ENCODE measurements at places on chromosomes 4 and X.
A peak's percentile ranks its signal among the peaks of the same experiment; 100 is the strongest.

DNA sequence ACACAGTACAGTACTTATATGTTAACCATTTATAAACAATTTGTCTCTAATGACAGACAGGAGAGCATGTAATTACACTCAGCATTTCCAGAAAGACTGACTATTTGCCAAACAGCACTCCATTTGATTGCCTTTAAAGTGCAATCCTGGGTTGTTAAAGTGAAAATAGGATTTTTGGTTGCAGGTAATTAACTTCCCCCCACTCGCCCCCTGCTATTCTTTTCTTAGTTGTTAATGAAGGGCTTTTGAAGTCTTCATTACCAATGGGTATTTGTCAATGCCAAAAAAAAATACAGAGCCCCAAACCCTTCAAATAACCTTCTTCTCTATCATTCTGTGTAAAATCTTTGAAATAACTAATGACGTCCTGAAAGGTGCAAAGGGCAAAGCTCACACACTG is 825.6 kb downstream of the STPG2 start:
- DNase-seq: no peak

DNA sequence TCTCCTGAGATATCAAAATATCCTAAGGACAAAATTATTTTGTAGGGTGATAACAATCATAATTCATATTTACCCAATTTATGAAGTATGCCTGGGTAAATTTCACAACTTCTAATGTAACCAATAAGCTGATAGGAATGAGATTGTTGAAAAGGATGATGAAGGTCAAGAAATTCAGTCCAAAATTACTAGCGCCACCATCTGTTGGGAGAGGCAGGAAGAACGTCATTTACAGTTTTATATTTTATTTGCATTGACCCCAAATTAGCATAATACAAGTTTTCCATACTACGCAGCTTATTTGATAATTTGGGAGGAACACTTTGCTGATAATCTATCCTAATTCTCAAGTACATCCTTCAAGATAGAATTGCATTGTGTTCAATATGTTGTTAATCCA is 78.7 kb downstream of the ATP8A1 start:
- DNase-seq: no peak

- peak; percentile 72 for DNase-seq
Observed at GRCh38 chrX:40644176-40644575, 3.2 kb downstream of the CXorf38 start.

GRCh38 chr4:113687067-113687718 is 74.3 kb downstream of the CAMK2D start:
- peak; percentile 59 for DNase-seq

- no peak for DNase-seq
Observed at GRCh38 chrX:73859622-73860021, 296.6 kb downstream of the CHIC1 start.

- no peak for DNase-seq
Observed at GRCh38 chr4:41660352-41660751, 88.2 kb downstream of the PHOX2B start.

DNA sequence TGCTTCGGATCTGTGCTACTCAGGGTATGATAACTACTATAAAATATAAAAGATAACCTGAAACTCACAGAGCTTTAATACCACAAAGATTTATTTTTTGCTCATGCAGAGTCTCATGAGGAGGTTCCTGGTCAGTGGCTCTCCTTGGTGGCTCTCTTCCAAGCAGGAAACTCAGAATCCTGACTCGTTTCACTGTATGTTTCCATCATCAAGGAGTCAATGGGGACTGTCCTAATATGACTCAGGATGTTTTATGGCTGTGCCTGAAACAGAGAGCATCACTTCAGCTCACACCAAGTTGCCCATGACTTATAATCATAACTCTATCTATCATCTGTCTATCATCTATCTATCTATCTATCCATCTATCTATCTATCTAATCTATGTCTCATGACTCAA is 620.8 kb upstream of the NR3C2 start:
- no peak for DNase-seq

Data from AG10803 (cell line).